Esophagus muscularis mucosa (tissue), 4 donors: ENCODE measurements at places on chromosomes 3 and 15. TPM values are rescaled to one million over a fixed set of nuclear protein-coding genes. Genes with fewer than 3 reads are reported as not detected.

- no peak overlapping the region for H3K4me3 ChIP-seq
- H3K36me3 ChIP-seq: no peaks in the 10 kb centered on the region
- no peaks in the 10 kb centered on the region for H3K4me1 ChIP-seq
- H3K27ac ChIP-seq: no peak overlapping the region
These were observed 82.0 kb upstream of the BFSP2 start for GRCh38 chr3:133317866-133318265.

- H3K4me1 ChIP-seq: no peaks in the 10 kb centered on the region
- peaks cover 11% of the 10 kb centered on the region for H3K36me3 ChIP-seq
- H3K27me3 ChIP-seq: no peaks in the 10 kb centered on the region
- no peak overlapping the region for H3K4me3 ChIP-seq
- DNase-seq: no peak
These were observed 32.1 kb downstream of the SEC62 start for GRCh38 chr3:169998668-169999131.

DNA sequence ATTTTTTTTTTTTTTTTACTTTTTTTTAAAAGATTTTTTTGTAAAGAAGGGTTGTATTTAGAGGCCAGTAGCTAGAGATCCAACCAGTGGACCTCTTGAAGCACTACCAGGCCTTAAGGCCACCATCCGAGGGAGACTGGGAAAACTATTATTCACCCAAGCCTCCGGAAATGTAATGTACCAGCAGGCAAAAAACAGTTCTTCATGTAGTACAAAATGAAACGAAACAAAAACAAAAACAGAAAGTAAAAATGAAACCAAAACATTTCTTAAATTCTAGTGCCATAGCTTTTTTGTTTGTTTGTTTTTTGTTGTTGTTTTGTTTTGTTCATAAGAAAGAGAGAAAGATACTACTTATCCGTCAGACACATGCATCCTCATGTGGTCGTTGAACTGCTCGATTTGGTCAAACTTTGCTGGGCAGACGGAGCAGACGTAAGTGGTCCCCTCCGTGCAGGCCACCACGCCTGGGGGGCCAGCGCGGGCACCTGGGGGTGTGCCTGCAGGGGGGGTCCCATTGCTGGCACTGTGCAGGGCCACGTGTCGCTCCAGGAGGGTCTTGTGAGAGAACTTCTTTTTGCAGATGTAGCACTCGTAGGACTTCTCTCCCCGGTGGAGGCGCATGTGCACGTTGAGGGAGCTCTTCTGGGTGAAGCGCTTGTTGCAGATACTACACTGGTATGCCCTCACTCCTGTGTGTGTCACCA lies 45.0 kb downstream of the TIGIT start:
- H3K4me3 ChIP-seq: no peak overlapping the region
- DNase-seq: no peak
- no peaks in the 10 kb centered on the region for H3K4me1 ChIP-seq
- peaks cover 9% of the 10 kb centered on the region for H3K36me3 ChIP-seq
- H3K27ac ChIP-seq: no peak overlapping the region
- H3K27me3 ChIP-seq: no peaks in the 10 kb centered on the region

DNA sequence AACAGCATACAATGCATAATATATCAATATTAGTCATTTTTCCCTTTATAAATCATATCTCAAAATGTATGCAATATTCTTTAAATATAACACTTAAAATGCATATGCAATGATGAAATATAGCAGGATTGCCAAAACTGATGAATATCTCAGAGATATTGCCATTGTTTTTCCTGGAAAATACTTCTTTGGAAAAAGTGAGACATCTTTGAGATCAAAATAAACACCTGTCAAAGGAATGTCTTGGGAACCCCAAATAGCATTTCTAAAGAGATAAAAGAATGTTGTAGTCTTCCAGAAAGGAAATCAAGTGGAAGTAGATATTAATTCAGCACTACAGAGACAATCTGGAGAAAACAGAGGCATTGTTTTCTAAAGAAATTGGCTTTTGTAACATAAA lies 457.8 kb upstream of the UBE2E2 start:
- no peak overlapping the region for H3K4me3 ChIP-seq
- H3K27me3 ChIP-seq: no peaks in the 10 kb centered on the region
- no peak overlapping the region for H3K27ac ChIP-seq
- no peak for DNase-seq
- H3K4me1 ChIP-seq: no peaks in the 10 kb centered on the region
- no peaks in the 10 kb centered on the region for H3K36me3 ChIP-seq

Gene TOPAZ1
- total RNA-seq: not detected

Gene ZKSCAN7
- total RNA-seq: 3.6 TPM

DNA sequence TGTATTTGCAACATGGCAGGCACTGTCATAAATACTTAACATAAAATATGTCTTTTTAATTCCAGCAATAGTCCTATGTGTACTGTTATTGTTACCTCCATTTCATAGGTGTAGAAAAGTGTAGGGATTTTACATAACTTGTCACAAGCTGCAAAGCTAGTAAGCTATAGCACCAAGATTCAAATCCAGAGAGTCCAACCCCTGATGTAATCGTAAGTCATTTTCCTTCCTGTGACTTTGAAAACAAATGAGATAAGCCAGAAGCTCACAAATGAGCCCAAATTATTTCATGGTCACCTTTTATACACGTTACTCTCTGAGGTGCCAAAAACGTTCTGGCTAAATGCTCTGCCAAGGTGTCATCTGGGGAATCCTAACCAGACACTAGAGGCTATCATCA lies 23.8 kb downstream of the TNIK start:
- H3K27ac ChIP-seq: no peak overlapping the region
- DNase-seq: no peak
- no peaks in the 10 kb centered on the region for H3K27me3 ChIP-seq
- no peak overlapping the region for H3K4me3 ChIP-seq
- H3K4me1 ChIP-seq: no peaks in the 10 kb centered on the region

DNA sequence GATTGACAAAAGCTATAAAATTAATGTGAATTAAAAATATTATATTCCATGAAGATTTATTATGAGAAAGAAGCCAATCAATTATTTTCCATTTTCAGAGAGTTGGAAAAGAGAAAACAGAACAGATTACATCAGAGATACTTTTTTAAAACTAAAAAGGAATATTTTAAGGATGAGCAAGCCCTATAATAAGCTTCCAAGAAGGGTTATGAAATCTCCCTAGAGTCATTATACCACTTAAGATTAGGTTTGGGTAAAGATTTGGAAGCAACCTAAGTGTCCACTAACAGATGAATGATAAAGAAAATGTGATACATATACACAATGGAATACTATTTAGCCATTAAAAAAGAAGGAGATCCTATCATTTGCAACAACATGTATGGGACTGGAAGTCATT lies 51.6 kb upstream of the FSIP1 start:
- H3K4me3 ChIP-seq: no peak overlapping the region
- H3K27ac ChIP-seq: no peak overlapping the region
- no peak for DNase-seq
- H3K27me3 ChIP-seq: no peaks in the 10 kb centered on the region

GRCh38 chr3:169864270-169864669 lies 5.5 kb downstream of the LRRC31 start:
- H3K4me3 ChIP-seq: no peak overlapping the region
- DNase-seq: no peak
- H3K27me3 ChIP-seq: no peaks in the 10 kb centered on the region
- H3K4me1 ChIP-seq: peaks cover 5% of the 10 kb centered on the region
- H3K36me3 ChIP-seq: no peaks in the 10 kb centered on the region

GRCh38 chr3:72694398-72694797 lies 153.8 kb downstream of the SHQ1 start:
- H3K4me3 ChIP-seq: no peak overlapping the region
- H3K27ac ChIP-seq: no peak overlapping the region
- DNase-seq: no peak
- no peaks in the 10 kb centered on the region for H3K27me3 ChIP-seq
- no peaks in the 10 kb centered on the region for H3K36me3 ChIP-seq

DNA sequence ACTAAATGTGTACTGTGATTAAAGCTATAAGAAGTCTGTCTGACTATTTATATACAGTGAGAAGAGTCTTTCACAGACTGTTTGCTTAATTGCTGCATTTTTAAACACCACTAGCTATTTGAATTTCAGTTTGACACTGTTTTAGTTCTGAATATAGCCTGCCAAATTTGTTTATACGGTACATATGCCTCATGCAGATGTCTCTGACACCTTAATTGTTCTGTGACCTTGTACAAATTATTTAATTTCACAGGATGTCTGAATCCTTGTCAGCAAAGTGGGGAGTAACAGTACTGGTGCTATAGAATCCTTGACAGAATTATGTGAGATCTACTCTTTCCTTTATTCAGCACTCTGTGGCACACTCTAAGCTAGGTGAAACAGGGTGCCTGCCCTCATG lies 125.5 kb downstream of the MBNL1 start:
- H3K36me3 ChIP-seq: no peaks in the 10 kb centered on the region
- no peak overlapping the region for H3K4me3 ChIP-seq
- H3K27me3 ChIP-seq: no peaks in the 10 kb centered on the region

Gene DUOXA2
- total RNA-seq: not detected

DNA sequence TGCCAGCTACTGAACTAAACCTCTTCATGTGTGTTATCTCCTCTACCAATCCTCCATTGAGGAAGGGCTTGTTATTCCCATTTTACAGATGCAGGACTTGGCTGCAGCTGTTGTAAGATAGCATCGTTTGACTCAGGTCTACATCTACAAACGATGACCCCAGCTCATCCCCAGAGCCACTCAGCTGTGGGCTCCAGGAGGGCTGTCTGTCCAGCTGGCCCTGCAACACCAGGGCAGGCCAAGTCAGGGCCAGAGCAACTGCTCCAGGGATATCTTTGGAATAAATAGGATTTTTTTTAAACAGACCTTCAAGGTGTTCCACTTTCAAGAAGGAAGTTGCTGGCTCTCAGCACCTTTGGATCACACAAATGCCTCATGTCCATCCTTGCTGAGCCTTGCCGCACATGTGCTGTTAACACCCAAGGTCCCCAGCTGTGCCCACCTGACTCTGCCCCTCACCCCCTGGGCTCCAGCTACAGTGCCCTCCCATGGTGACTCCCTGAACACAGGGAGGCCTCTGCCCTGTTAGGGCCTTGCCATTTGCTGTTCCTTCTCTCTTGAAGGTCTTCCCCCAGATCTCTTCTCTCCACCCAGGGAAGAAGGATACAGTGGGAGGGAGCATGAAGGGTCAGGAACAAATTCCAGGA lies 31.0 kb downstream of the ALDH1L1 start:
- H3K27me3 ChIP-seq: no peaks in the 10 kb centered on the region
- H3K4me3 ChIP-seq: no peak overlapping the region
- no peaks in the 10 kb centered on the region for H3K4me1 ChIP-seq
- peak; percentile 85 for DNase-seq
- peaks cover 23% of the 10 kb centered on the region for H3K36me3 ChIP-seq

DNA sequence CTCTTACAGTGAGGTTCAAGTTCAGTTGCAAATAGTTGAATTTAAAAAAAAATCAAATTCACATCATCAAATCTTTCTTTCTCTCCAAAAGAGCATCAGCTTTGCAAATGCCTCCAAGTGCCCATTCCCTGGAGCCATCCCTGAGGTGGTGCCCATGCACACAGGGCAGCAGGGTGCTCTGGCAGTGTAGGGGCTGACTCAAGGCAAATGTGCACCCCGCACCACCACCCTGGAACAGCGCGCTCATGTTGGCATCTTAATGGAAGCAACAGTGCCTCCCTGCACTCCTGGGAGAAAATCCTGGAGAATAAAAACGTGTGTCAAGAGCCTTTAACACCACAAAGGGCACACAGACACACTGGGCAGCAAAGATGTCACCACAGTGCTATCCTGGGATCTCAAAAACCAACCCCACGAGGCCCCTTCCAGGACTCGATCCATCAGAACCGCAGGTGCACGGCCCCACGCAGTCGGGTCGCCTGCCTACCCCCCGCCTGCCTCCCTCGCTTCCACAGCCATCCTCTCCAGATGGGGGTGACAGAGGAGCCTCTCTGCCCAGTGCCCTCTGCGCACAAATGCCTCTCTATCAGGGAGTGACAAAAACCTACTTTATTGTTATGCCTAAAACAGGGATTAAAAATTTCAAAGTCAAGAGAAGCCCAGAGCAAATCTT lies 50.8 kb downstream of the NIPA2 start:
- peaks cover 88% of the 10 kb centered on the region for H3K36me3 ChIP-seq
- no peak for DNase-seq
- H3K4me1 ChIP-seq: no peaks in the 10 kb centered on the region
- H3K4me3 ChIP-seq: no peak overlapping the region

GRCh38 chr15:32878869-32879805 lies 161.3 kb downstream of the GREM1 start:
- H3K36me3 ChIP-seq: no peaks in the 10 kb centered on the region
- DNase-seq: no peak
- H3K4me1 ChIP-seq: peaks cover 59% of the 10 kb centered on the region

Gene ADAMTS9
- total RNA-seq: 56.5 TPM

DNA sequence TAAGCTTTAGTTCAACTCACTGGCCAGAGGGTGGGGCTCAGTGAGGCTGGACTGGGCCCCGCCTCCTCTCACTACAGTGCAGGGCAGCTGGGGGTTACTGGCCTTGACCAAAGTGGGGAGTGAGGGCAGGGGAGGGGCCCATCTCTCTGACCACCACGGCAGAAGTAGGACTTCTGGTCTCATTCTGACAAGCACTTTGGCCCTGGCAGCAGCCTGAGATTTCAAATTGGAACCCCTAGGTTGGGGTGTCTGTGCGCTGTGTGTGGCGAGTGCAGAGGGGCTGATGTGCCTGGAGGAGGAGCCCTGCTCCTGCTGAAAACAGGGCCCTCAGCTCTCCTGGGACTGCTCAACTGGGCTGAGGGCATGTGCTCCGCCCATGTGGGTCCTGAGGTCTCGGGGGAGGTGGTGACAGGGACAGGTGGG lies 60.3 kb upstream of the RPL32 start:
- peaks cover 87% of the 10 kb centered on the region for H3K36me3 ChIP-seq
- no peak overlapping the region for H3K27ac ChIP-seq
- no peak overlapping the region for H3K4me3 ChIP-seq
- no peaks in the 10 kb centered on the region for H3K27me3 ChIP-seq
